ENCODE measurements at places on chromosomes 5 and 9.
A peak's percentile ranks its signal among the peaks of the same experiment; 100 is the strongest.

DNA sequence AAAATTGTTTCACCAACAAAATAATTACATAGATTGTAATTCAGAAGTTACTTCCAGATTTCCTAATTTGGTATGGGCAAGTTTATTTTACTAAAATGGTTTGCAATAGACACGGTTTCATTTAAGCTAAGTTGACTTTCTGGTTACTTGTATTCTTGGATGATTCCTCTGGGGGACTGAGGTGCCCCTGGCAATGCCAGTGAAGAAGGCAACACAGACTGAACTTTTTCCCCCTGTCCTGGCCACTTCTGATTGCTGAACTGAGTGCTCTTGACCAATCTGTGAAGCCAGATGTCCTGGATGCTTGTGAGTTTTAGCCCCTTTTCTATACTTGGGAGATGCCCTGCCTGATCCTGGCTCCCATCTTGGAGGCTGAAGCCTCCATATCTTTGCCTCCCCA is 66.3 kb upstream of the FANCC start:
- DNase-seq: no peak

DNA sequence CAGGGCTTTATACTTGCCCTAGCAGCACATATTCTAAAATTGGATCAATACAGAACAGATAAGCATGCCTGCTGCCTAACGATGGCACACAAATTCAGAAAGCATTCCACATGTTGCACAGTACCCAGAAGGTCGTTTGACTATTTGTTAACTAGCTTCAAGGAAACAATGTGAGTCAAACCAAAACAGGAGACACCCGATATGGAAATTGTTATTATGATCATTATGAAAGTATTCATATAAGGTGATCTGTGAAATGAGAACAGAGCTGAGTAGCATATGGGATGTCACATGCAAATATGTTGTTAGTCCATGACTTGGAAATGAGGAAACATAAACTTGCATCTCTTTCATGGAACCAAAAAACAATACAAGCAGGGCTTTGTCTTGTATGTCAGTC is 56.3 kb upstream of the BICD2 start:
- no peak for DNase-seq

GRCh38 chr9:17017931-17018491 is 116.8 kb upstream of the CNTLN start:
- no peak for DNase-seq

DNA sequence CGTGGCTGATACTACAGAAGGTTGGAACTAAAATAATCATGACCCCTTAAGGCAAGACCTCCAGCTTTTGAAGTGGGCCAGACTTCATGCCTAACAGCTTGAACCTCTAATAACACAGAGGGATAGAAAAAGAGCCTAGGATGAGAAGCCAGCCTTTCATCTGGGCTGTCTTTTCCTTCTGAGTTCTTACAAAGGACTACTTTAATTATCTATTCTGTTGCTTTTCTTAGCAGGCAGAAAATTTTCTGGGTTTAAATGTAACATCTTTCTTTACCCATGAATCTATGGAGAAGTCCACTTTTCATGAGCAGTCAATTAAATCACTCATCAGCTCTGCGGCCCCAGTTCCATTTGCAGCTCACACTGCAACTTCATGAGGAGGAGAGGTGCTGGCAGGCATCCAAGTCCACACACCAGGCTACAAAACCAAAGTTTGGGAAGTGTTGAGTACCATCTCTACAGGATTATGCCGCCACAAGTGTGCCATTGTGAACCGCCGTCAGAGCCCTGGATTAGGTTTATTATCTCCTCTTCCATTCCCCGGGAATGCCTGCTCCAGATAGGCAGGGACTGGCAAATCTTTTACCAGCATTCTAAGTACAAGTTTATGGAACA is 192.0 kb downstream of the TLE4 start:
- no peak for DNase-seq

DNA sequence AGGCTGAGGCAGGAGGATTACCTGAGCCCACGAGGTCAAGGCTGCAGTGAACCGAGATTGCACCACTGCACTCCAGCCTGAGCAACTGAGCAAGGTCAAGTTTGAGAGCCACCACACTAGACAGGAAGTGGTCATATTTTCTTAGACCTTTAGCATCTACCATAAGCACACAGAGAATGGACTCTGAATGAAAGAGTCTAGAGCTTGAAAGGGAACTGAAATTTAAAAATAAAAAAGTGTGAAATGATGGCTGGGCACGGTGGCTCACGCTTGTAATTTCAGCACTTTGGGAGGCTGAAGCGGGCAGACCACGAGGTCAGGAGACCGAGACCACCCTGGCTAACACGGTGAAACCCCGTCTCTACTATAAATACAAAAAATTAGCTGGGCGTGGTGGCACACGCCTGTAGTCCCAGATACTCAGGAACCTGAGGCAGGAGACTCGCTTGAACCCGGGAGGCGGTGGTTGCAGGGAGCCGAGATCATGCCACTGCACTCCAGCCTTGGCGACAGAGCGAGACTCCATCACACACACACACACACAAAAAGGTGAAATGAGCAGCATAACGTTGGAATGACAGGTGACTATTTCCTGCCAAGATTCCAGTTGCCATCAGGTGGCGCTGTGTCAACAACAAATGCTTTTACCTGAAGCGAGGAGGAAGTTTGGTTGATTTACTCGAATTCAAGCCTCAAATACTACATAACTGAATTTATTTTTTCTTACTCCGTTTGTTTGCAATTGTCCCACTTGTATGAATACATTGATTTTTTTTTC is 21.3 kb upstream of the AK3 start:
- no peak for DNase-seq

- DNase-seq: no peak
These were observed 1738.8 kb downstream of the EFNA5 start for GRCh38 chr5:105931881-105932421.

GRCh38 chr9:134618833-134619447 is 22.7 kb upstream of the COL5A1 start:
- no peak for DNase-seq

DNA sequence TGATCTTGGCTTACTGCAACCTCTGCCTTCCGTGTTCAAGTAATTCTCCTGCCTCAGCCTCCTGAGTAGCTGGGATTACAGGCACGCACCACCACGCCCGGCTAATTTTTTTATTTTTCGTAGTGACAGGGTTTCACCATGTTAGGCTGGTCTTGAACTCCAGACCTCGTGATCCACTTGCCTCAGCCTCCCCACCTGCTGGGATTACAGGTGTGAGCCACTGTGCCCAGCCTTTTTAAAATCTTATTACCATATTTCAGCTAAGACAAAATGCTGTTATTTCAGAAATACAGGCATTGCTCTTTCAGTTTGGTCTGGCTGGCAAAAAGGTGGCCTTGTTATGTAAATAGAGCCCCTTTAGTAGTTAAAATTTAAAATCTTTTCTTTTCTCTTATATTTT is 46.9 kb upstream of the GLDC start:
- DNase-seq: no peak

DNA sequence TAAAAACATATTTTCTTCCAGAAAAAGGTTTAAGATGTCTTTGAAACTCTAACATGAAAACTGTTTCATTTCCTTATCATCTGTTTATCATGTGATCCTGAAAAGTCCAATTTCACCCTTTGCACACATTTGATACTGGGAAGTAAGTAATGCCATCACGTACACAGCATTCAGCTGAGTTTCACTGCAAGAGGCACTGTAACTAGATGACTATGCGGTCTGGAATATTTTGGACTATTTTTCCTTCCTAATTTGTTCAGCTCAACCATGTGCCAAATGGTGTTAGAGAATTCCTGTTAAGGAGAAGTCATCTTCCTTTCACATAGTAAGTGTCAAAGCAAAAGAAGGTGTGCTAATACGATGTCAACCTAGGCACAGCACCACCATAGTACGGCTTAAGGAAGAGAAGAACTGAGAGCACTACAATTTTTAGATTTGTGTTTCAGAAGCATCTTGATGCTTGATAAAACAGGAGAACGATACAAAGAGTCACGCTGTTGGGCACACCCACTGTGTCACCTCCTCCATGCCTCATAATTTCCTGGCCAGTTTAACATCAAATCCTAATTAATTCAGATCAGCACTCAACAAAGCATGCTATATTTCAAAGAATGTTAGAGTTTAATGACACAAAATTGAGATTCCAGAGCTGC is 77.5 kb downstream of the GNAQ start:
- DNase-seq: no peak

GRCh38 chr5:5605170-5605764 is 182.8 kb downstream of the ICE1 start:
- DNase-seq: no peak

DNA sequence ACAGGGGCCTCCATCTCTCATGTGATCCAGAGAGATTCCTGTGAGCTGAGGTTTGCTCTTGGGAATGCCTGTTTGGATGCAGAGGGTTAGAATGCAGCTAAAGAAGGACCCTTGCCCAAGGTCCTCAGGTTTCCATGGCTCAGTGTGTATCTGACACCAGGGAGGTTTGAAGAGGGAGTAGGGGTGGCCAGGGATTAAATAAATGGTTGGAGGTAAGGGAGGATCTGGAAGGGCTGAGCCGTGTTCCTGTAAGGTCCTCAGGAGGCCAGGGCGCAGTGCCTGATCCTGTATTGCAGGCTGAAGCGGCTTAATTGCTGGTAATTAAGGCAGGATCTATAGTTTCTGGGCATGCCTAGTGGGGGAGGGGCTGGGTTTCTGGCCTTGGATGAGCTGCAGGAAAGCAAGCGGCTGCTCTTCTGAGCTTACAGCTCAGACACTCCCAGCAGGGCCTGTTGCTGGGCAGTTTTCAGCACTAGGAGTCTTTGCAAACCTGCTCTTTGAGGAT is 41.5 kb upstream of the MAP1B start:
- DNase-seq: peak; percentile 7

GRCh38 chr5:124504081-124504916 is 242.1 kb downstream of the ZNF608 start:
- DNase-seq: no peak

Measured in right renal pelvis (tissue), 4 donors.